ENCODE measurements at places on chromosomes 4 and X. TPM values are rescaled to one million over a fixed set of nuclear protein-coding genes. Genes with fewer than 3 reads are reported as not detected.

GRCh38 chrX:19563746-19564145 lies 48.4 kb upstream of the MAP3K15 start:
- no peak for DNase-seq

DNA sequence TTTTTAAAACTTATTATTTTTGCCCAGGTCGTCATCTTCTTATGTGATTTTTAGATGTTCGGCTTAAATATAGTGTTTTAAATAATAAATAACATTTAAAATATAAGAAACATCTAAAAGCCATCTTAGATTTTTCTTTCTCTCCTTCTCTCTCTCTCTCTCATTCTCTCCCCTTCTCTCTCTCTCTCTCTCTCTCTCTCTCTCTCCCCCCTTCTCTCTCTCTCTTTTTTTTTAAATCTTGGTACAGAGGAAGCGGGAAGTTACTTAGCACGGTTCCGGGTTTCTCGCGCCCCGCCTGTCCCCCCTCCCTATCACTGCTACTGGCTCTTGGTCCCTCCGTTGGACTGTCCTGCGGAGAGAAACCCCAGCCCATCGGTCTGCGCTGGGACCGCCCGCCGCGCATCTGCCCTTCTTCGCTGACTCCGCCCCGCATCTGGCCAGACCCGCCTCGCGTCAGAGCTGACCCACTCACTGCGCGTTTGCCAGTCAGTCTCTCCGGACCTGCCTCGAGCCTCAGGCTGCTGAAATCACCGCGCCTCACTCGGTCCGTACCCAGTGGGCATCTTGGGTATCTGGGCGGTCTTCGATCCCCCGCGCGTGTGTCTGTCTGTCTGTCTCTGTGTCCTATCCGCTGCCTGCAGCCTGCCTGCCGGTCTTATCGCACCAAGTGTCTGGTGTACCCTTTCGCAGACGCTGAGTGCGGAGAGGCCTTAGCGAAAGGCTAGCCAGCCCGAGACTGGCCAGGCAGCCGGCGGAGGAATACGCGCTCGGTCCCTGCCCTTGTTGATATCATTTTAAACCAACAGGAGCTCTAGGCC lies at the start of gene PABPC5:
Gene PABPC5 (plus strand): TSS at position 489 of the 818 bp plus-strand sequence. CDS start 739 bp downstream, outside the sequence.
- DNase-seq: peak; percentile 39

GRCh38 chr4:75698162-75698962 lies 25.2 kb upstream of the G3BP2 start:
- DNase-seq: no peak

DNA sequence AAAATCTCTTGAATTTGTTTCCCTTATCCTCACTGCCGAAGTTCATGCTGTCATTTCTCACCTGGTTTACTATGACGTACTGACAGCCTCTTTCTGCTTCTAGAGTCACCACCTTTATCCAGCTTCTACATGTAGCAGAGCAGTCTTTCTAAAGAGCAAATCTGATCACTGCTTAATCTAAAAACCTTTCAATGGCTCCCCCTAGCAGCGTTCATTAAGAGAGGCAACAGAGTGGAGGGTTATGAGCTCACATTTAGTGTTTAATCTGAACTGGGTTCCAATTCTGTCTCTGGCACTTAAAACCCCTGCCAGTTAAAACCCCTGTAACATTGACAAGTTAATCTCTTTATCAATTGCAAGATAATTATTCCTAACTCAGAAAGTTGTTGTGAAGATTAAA lies 4.4 kb downstream of the RBPJ start:
- no peak for DNase-seq

DNA sequence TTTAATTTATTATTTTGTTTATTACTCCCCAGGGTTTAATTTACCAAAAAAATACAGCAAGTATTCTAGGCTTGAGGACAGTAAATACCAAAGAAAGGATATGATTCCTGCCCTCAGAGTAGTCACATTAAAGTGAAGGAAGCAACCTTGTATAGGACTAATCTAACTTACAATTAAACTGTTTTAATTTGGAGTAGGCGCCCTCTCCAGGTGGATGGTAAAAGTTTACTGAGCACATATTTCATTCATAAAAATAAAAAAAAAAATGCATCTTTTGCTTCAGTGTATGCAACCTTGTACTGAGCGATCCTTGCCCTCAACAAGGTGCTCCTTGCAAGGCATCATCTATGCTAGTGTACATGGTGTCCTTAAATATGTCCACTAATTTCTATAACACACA lies 72.0 kb upstream of the MAGEB16 start:
- DNase-seq: no peak

- DNase-seq: no peak
Observed at GRCh38 chrX:44997282-44997812, 124.4 kb downstream of the KDM6A start.

- no peak for DNase-seq
Observed at GRCh38 chr4:19961091-19961490, 290.6 kb upstream of the SLIT2 start.

- no peak for DNase-seq
Observed at GRCh38 chr4:2592572-2592971, 56.1 kb downstream of the FAM193A start.

DNA sequence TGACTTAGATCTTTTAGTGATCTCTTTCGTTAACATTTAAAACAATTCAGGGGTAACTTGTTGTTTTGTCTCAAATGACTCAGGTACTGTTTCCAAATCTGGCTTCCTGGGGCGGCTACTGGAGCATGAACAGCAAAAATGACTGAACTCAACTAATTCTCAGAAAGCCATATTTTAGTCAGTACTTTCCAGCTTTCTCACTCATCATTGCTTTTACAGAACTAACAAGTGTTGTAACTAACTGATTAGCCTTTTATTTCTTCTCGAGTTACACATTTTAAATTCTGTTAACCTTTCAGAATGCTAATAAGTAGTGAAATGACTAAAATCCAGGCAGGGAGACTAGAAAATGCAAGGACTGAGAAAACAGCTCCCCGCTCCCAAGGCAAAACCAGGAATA lies 55.3 kb downstream of the JADE3 start:
- DNase-seq: no peak

Gene NAP1L2
- total RNA-seq: 1.6 TPM

Gene TBC1D1
- 59.3 TPM for total RNA-seq

Measured in upper lobe of left lung (tissue), 6 donors.